ENCODE measurements at places on chromosomes 4 and X. TPM values are rescaled to one million over a fixed set of nuclear protein-coding genes. Genes with fewer than 3 reads are reported as not detected.

The APLN gene
- total RNA-seq = 0.88 TPM

The NUP62CL gene
- total RNA-seq = 18.1 TPM

The RAB41 gene
- not detected for total RNA-seq

The C4orf51 gene
- not detected for total RNA-seq

The CXCL8 gene
- total RNA-seq = 19.2 TPM

The WAS gene
- total RNA-seq = 0.17 TPM
